ENCODE measurements at places on chromosomes 2 and 18.

DNA sequence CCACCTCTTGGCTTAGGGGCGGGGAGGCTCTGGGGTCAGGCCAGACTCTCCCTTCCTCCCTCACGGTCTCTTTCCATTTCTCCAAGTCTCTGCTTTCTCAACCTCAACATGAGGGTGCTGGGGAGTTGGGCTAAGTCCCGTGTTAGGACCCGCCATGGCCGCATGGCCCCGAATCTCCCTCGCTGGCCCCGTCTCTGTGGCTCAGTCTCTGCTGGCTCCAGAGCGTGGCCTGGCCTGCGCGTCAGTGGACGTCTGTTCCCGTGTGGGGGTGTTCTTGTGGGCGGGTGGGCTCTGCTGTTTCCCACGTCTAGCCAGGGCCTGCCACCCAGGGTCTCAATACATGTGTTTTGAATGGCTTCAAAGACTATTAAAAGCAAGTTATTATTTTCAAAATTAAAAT is 12.4 kb downstream of the ALLC start:
- DNase-seq, result no peak

DNA sequence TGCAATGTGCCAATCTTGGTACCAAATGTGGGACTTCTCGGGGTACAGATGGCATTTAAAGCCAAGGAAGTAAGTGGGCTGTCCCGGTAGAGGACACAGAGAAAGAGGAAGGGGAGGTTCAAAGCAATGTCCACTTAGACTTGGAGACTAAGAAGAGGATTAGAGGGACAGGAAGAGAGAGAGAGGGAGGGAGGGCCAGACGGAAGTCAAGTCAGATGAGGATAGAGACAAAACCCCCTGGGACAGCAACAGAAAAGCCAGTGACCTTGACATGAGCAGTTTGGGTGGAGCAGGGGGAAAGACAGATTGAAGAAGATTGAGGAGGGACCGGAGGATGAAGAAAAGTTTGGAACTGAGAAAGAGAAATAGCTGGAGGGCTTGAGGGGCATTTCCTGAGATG is 164.5 kb downstream of the NCK2 start:
- DNase-seq, result no peak

DNA sequence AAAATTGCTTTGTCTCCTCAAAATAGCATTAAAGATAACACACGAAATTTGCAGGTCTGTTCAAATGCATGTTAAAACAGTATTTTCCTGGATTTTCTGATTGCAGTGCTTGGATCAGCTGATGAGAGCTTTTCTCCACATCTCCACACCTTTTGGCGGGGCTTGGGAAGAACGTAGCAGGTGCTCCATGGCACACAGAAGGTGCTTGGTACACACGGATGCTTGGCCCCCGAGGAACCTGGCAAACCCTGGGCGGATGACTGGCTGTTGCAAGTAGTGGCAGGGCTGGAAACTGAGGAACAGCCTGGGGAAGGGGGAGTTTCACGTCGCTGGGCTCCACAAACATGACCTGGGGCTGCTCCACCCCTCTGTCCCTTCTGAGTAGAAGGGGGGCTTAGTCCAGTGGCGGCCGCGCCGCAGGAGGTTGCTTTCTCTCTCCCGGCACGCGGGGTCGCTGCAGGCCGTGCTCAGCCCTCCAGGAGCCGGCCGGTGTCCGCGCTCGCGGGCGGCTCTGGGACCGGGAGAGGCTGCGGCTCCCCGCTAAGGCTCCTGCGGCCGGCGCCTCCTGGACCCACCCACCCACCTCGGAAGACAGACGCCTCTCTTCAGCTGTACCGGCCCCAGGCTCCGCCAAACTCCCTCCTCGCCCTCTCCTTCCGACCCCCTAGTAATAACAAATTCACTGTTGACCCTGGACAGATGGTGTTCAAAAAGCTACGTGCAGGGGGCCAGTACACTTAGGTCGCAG is 69.3 kb downstream of the MARCO start:
- peak; percentile 78 for DNase-seq

DNA sequence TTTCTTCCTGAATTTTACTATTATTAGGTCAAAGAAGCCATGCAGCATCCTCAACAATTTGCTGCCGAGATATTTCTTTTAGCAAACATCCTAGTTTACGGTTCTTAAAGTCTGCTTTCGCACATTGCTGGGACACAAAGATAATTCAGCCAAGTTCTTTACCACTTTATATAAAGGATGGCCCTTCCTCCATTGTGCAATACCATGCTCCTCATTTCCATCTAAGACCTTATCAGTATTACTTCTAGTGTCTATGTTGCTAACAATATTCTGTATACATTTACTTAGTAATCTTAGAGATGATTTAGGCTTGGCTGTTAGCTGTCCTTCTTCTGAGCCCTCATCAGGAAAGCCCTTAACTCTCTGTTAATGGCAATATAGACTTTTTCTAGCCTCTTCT is 8.0 kb upstream of the REG1A start:
- no peak for DNase-seq

DNA sequence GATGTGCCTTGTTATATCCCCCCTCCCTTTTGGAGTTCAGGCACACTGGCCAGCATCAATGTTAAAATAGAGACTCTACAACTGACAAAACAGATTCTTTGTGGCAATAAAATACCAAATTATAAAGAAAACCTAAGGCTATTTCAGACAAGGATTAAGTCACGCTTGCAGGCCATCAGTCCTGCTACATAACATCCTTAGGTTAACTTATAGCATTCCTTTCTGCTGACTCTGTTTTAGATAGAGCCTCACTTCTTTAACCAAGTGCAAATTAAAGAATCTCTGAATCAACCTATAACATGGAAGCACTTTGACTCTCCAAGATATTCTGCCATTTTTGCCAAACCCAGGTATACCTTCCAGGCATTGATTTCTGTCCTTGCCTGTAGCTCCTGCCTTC is 784.6 kb downstream of the RNF144A start:
- DNase-seq, result no peak

DNA sequence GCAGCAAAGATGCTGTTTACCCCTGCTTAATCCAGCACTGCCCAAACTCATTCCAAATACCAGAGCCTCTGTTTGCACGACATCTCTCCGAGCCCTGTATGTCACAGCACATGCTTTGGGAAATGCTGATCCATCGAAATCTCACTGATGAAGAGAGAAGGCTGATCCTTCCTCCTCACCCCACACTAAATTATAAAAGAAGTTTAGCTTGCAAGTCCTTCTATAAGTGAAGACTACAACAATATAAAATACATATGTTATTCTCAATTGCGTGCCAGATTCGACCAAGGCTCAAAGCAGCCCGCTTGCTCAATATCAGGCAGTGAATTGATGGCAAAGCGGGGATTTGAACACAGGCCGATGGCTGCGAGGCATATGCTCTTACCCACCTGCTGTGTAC is 30.7 kb upstream of the SLC35F6 start:
- DNase-seq, result no peak

DNA sequence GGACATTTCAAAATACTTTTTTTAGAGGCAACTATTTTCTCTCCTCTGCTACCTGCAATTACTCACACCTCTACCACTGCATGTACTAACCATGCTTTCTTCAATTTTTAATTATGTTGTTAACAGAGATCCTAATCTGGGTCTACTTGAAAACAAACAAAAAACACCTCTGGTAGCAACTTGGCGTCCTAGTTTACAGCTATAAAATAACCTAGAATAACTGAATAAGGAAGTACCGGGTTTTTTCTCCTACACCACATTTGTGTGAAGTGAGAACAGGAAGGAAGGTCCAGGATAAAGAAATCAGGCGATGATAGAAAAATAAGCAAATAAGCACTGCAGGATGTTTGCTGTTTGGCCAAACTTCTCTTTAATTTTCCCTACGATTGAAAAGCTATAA is 633.5 kb downstream of the LRP1B start:
- DNase-seq, result no peak

- DNase-seq, result no peak
These were observed 5.1 kb downstream of the ECEL1 start for GRCh38 chr2:232482301-232483238.

All from GM23248 (cell line).